ENCODE measurements at places on chromosomes 2 and 18. TPM values are rescaled to one million over a fixed set of nuclear protein-coding genes. Genes with fewer than 3 reads are reported as not detected.
A peak's percentile ranks its signal among the peaks of the same experiment; 100 is the strongest.

DNA sequence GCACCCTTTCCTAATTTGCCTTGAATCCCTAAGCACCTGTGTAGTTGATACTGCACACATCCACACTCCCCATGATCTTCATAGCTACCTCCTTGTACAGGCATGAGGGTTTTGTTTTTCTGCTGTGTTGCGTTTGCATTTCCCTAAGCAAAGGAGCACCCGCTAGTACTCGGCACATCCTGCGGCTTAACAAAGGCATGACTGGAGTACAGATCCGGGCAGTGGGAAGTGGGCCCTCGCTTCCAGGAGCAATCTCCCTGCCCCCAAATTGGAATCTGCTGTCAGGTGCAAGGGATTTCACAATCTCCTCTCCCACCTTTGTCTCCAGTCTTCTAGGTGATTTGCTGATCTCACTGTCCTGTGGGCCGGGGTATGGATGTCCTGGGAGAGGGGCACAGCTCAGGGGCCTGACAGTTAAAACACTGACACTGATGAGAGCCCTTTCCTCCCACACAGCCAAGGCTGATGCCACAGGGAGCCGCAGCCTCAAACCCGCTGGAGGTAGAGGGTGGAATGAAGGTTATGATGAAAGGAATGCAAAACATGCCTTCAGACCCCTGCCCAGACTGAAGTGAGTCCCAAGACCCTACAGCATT, 98.7 kb upstream of the THOC1 start:
- no peak overlapping the region for H3K27ac ChIP-seq
- peak overlapping the region; percentile 55 for H3K4me3 ChIP-seq
- H3K27me3 ChIP-seq = no peaks in the 10 kb centered on the region

DNA sequence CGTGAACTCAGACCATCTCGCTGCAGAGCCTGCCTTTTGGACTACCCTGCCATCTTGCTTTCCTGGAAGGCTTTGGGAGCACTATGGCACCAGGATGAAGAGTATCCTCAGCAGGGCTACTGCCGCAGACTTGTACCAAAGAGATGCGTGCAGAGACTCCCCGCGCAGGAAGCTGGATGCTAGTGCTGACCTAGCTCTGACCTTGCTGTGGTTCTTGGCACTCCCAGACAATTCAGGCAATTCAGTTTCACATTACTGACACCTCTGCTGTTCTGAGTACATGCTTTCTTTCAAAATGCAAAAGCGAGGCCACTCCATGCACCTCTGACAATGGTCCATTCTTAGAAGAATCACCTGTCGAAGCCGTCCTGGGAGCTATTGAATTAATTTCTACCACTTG, 251.5 kb upstream of the MEX3C start:
- H3K27me3 ChIP-seq = no peaks in the 10 kb centered on the region
- H3K4me1 ChIP-seq = peaks cover 5% of the 10 kb centered on the region
- DNase-seq = no peak
- H3K36me3 ChIP-seq = no peaks in the 10 kb centered on the region
- no peak overlapping the region for H3K27ac ChIP-seq
- no peak overlapping the region for H3K4me3 ChIP-seq

Gene CNTNAP5
- 0.39 TPM for total RNA-seq

Gene GDF7
- 0.04 TPM for total RNA-seq

GRCh38 chr2:183060571-183061231, 17.8 kb upstream of the DUSP19 start:
- H3K4me1 ChIP-seq = peaks cover 5% of the 10 kb centered on the region
- H3K27me3 ChIP-seq = no peaks in the 10 kb centered on the region
- H3K36me3 ChIP-seq = no peaks in the 10 kb centered on the region
- H3K4me3 ChIP-seq = no peak overlapping the region
- no peak overlapping the region for H3K27ac ChIP-seq
- DNase-seq = no peak

DNA sequence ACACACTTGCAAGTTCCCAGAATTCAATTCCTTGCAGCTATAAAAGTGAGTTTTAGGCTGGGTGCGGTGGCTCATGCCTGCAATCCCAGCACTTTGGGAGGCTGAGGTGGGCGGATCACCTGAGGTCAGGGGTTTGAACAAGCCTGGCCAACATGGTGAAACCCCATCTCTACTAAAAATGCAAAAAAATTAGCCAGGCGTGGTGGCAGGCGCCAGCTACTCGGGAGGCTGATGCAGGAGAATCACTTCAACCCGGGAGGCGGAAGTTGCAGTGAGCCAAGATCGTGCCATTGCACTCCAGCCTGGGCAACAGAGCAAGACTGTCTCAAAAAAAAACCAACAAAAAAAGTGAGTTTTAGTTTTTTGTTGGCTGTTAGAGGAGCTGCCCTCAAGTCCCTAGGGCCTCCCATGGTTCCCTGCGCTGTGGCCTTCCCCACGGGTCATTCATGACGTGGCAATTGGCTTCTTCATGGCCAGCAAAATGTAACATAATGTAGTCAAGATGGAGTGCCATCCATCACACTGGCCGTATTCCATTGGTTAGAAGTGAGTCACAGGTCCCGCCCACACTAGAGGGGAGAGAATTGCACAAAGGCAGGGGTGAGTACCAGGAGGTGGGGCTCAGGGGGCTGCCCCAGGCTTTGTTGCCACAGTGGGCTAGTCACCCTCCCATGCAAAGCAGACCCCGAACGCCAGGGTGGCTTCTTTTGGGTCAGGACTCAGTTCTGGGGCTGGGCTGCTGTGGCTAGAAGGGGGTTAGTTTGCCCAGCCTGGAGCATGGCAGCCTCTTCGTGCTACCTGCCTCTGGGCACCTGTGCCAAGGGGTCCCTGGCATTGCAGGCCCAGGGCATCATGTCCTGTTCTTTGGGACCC, 37.7 kb upstream of the INHBB start:
- H3K27me3 ChIP-seq = no peaks in the 10 kb centered on the region
- no peak overlapping the region for H3K27ac ChIP-seq
- no peaks in the 10 kb centered on the region for H3K4me1 ChIP-seq
- no peak for DNase-seq

DNA sequence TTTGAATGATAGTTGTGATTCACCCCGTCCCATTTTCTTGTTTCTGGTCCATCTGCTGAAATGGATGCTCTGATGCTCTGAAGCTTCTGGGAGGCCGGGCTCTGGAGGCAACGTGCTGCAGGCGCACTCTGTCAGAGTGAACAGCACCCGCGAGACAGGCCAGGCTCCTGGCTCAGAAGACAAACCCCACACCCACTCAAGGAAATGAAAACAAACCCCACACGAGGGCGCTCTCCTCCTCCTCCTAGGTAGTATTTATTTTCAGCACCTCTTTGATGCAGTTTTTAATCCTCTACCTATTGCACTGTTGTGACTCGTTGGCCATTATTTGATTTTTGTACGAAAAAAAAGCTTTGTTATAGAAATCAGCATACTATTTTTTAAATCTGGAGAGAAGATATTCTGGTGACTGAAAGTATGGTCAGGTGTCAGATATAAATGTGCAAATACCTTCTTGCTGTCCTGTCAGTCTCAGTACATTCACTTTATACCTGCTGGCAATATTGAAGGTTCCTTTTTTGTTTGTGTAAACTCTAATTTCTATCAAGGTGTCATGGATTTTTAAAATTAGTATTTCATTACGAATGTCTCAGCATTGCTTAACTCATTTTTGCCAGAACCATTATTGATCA, 10.3 kb upstream of the CHST10 start:
- H3K4me3 ChIP-seq = no peak overlapping the region
- no peaks in the 10 kb centered on the region for H3K4me1 ChIP-seq
- DNase-seq = peak; percentile 56
- H3K27ac ChIP-seq = no peak overlapping the region
- H3K27me3 ChIP-seq = no peaks in the 10 kb centered on the region

Gene MEMO1
- total RNA-seq = 48.8 TPM

- H3K4me3 ChIP-seq = no peak overlapping the region
- no peaks in the 10 kb centered on the region for H3K27me3 ChIP-seq
- H3K4me1 ChIP-seq = no peaks in the 10 kb centered on the region
- DNase-seq = peak; percentile 25
- H3K36me3 ChIP-seq = peaks cover 37% of the 10 kb centered on the region
Measured at GRCh38 chr18:79926715-79927606, 24.5 kb downstream of the SLC66A2 start.

GRCh38 chr18:55988537-55988936, 400.5 kb upstream of the TCF4 start:
- no peak overlapping the region for H3K4me3 ChIP-seq
- peaks cover 4% of the 10 kb centered on the region for H3K36me3 ChIP-seq
- DNase-seq = no peak
- H3K4me1 ChIP-seq = no peaks in the 10 kb centered on the region
- no peaks in the 10 kb centered on the region for H3K27me3 ChIP-seq
- no peak overlapping the region for H3K27ac ChIP-seq

DNA sequence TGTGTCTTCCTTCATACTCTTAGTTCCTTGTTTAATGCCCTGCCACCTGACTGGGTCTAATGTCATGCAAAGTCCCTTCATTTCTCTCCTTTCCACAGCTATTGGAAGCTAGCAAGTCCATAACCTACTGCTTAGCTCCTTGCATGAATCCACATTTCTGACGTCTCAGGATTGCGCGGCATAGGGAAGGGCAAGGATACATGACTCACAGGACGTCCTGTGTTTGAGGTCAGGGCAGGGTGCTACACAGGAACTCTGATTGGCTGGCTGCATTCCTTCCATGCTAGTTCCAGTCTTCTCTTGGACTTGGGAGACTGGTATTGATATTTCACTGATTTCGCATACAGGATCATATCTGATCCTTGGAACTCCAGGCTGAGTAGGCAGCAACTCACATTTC, 137.9 kb downstream of the CDH2 start:
- H3K4me3 ChIP-seq = no peak overlapping the region
- H3K27ac ChIP-seq = no peak overlapping the region
- peaks cover 4% of the 10 kb centered on the region for H3K4me1 ChIP-seq
- no peaks in the 10 kb centered on the region for H3K36me3 ChIP-seq
- DNase-seq = no peak

DNA sequence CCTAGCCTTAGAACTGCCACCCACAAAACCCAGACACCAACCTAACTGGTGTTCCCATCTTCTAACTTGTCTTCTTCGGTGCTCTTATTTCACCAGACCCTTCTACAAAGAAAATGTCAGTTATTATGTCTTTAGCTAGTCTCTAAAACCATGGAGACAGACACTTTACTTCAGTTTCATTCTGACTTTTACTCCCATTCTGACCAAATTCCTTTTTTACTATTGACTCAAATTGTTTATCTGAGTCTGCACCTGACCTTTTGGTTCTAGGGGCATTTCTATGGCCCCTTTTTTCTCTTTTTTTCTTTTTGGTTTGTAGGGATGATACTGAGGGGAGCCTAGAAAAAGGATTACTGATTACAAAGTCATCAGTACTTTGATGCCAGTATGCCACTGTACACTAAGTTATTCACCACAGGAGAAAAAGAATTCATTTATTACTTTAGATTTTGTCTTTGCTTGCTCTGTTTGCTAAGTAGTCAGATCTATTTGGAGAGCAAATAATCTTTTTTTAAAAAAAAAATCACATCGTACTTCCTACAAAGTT, 6.8 kb upstream of the SLC1A4 start:
- H3K36me3 ChIP-seq = no peaks in the 10 kb centered on the region
- H3K27ac ChIP-seq = no peak overlapping the region
- H3K4me1 ChIP-seq = no peaks in the 10 kb centered on the region
- H3K27me3 ChIP-seq = peaks cover 5% of the 10 kb centered on the region

DNA sequence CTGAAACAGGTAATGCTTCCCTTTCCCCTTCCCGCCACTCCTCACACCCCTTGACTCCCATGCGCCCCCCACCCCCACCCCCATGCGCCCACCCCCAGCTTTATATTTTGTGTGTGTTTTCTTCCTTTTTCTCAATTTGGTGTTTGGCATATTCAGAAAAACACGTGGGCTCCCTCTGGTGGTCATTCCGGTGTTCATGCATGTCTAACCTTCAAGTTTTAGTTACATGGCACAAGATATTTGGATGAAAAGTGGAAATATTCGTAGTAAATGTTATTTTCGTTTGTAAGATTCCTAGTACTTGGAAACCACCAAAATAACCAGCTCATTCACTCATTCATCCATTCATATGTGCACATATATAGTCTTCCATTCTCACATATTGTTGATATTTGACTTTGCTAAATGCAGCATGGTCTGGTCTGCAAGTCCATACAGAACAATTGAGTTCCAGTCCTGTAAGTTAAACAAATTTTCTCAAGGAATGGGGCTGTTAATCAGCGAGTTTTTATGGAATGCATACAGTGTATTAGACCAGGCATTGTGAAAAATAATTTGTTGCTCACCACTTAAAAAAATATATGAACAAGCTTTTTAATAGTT, 143.6 kb upstream of the MAP3K20 start:
- H3K36me3 ChIP-seq = no peaks in the 10 kb centered on the region
- no peak overlapping the region for H3K27ac ChIP-seq
- DNase-seq = no peak
- H3K27me3 ChIP-seq = no peaks in the 10 kb centered on the region
- no peak overlapping the region for H3K4me3 ChIP-seq
- H3K4me1 ChIP-seq = peaks cover 2% of the 10 kb centered on the region

- H3K27ac ChIP-seq = no peak overlapping the region
- no peaks in the 10 kb centered on the region for H3K27me3 ChIP-seq
- H3K36me3 ChIP-seq = no peaks in the 10 kb centered on the region
- no peaks in the 10 kb centered on the region for H3K4me1 ChIP-seq
- peak; percentile 66 for DNase-seq
- H3K4me3 ChIP-seq = no peak overlapping the region
Measured at GRCh38 chr2:10521356-10522169, 73.4 kb upstream of the ODC1 start.

Gene EML6
- 0.64 TPM for total RNA-seq

Gene POTEI
- 1.2 TPM for total RNA-seq

DNA sequence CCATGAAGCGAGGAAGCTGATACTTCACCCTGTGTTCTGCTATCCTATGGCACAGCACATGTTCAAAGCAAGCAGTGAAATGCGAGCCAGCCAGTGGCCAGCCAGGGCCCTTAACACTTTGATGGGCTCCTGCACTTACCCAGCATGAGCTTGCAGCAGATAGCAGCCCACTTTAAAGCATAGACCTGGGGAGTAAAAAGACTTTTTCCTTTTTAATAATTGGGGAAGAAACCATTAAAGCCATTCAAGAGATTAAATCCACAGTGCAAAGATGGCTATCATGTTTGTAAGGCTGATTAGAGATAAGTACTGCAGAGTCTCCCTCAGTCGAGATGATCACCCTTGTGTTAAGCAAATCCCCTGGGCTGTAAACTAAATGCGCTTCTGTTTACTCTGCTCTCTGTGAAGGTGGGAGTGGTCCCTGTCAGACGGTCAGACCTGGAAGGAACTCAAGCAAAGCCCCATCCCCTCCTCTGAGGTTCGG, 15.7 kb downstream of the CCBE1 start:
- H3K36me3 ChIP-seq = no peaks in the 10 kb centered on the region
- H3K27me3 ChIP-seq = no peaks in the 10 kb centered on the region
- no peak overlapping the region for H3K27ac ChIP-seq
- no peak overlapping the region for H3K4me3 ChIP-seq
- peaks cover 8% of the 10 kb centered on the region for H3K4me1 ChIP-seq
- DNase-seq = no peak

Data from H9 (cell line).